ENCODE measurements at places on chromosomes 12 and 14. TPM values are rescaled to one million over a fixed set of nuclear protein-coding genes. Genes with fewer than 3 reads are reported as not detected.

DNA sequence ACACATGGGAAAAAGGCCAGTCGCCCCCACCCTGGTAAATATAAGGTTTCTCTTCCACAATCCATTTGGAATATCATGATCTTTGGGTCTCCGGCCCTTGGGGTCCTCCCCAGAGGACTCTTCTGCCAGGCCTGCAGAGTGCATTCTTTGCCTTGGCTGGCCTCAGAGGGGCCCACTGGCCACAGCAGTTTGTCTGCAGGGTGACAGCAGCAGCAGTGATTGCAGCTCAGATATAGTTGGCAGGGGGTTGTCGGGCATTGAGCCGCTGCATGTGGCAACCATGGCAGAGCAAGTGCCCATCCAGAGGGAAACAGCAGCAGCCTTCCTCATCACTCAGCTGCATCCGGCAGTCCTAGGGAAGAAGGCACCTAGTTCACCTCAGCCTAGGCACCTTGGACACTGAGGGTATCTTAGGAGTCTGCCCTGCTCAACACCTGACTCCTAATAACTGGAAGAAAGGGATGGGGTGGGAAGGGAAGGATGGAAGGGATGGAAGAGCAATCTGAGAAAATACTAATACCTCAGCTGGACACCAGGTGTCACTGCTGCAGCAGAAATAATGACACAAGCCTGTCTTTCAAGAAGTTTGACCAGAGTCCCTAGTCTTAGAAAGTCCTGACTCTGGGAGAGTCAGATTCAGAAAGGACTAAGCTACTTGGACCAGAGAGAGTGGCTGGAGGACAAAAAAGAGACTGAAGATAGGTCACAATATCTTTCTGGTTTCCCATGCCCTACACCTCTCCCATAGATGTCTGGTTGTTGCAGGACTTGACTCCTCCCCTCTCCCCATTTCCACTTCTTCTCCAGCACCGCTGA, 8.9 kb downstream of the AJUBA start:
- DNase-seq, result peak; percentile 59

C1R gene
- 238 TPM for total RNA-seq

- peak; percentile 79 for DNase-seq
Observed at GRCh38 chr14:51860164-51860824, at the start of gene GNG2. Gene GNG2, plus strand, starts transcription at chr14:51860612. Its CDS starts 90,067 bp downstream, at chr14:51950679.

GRCh38 chr12:62308201-62308600, 48.0 kb downstream of the USP15 start:
- DNase-seq, result no peak

OVCH1 gene
- total RNA-seq, result 0.29 TPM

DNA sequence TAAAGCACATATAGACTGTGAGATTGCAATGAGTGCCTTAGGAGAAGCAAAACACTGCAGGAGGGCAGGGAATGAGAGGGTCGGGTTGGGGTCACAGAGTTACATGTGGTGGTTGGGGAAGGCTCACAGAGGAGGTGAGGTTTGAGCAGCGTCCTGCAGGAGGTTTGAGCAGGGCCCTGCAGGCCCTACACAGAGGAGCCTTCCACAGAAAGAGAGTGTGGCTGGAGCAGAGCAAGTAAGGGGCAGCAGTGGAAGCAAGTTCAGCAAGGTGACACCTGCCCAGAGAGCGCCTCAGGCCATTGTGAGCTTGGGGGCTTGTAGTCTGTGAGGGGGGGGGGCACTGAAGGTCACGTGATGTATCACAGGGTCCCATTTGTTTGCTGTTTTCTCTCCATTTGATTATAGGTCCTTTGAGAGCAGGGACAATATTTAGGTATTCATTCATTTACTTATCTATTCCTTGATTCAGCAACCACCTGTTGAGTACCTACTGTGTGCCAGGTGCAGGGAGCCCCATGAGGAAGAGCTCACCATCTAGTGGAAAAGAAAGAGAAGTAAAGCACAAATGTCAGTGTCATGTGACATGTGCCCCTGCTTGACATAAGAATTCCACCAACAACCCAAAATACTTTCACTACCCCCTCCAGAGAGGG, 56.6 kb downstream of the GALNT16 start:
- DNase-seq, result no peak

DNA sequence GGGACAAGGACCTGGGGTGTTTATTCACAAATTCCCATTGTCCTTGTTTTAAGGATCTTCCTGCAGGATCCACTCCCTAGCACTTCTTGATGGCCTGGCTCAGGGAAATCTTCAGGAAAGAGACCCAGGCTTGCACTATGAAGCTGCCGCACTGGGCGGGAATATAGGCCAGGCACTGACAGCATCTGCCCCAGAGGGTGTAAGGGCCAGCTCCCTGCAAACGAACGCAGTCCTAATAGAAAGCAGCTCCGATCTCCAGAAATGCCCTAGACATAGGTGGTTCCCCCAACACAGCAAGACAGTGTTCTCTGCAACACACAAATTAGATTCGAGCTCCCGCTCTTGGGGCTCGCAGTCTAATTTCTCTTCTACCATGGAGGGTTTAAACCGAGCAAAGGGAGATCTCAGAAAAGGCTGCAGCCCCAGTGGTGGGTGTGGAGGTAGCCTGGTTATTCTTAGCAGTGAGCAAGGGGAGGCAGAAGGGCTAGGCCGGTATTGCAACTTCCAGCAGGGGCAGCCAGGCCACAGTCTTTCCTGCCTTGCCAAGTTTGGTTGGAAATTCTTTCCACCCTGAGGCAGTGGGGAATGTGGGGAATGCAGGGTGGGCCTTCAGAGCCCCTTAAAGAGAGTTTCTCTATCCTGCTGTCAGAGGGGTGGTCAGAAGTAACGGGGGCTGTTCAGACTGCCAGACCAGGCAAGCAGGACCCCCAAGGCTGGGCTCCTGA, 16.1 kb upstream of the WSCD2 start:
- peak; percentile 75 for DNase-seq

DNA sequence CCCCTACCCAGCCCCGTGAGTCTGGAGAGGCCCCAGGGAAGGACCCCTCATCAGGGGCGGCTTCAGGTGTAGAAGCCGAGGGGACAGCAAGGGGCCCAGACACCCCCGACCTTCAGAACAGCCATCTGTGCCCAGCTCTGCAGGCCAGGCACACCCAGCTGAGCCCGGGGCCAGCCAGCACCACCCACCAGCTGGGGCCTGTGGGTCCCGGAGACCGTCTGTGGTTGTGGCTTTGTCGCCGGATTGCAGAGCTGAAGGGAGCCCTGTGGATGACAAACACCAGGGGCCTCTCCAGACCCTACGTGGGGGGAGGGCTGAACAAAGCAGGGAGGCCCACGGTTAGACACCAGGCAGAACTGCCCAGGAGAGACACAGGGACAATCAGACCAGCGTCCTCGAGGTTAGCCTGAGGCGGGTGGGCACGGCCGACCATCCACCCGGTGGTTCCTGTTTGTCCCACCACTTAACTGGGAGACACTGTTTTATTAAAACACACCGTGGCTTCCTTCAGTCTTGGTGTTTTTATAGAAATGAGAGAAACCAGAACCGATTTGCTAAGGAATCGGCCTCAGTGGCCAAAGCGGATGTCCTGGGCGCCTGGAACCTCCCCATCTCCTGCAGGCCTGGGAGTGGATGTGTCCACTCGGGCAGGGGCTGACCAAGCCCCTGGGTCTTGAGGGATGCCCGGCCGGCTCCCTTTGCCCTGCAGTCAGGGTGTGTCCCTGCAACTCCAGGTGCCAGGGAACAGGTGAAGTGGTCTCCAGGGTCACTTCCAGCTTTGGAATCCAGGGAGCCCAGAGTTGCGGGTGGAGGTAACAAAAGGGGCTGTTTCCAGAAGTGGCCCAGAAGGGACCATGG, 10.0 kb downstream of the C14orf180 start:
- DNase-seq, result no peak

GRCh38 chr12:84772281-84772680, 140.3 kb downstream of the SLC6A15 start:
- DNase-seq, result no peak

CDKL1 gene
- total RNA-seq, result 34.7 TPM

PTPRB gene
- total RNA-seq, result 32.2 TPM

- DNase-seq, result peak; percentile 24
Observed at GRCh38 chr14:36553656-36554260, 28.7 kb downstream of the NKX2-8 start.

PLA2G1B gene
- total RNA-seq, result not detected

DNA sequence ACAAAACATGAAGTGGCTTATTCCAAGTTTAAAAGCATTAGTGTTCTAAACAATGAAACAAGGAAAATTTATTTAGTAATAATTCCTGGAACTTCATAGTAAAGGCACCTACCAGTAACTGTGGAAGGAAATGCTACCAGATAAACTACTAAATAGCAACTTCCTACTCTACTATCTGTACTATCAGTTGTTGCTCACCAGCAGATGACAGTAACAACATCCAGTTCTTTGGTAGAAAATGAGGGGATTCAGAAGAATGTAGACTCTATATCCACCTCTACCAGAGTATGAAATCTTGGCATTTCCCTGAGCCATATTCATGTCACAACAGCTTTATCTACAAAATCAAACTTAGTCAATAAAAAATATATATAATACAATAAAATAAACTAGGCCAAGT, 3.1 kb downstream of the ENTPD5 start:
- DNase-seq, result no peak

GRCh38 chr14:91149462-91149861, 35.6 kb downstream of the DGLUCY start:
- DNase-seq, result peak; percentile 65

DNA sequence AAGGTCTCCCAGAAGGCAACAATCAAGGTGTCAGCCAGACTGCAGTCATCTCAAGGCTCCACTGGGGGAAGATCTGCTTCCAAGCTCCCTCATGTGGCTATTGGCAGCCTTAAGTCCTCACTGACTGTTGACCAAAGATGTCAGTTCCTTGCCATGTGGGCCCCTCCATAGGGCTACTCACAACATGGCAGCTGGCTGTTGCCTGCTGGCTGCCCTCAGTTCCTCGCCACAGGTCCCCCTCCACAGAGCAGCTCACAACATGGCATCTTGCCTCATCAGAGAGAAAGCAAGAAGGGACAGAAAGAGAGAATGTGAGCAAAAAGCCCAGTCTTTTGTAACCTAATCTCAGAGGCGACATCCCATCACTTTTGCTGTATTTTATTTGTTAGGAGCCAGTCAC, 34.4 kb upstream of the EGLN3 start:
- no peak for DNase-seq

SLCO1B3 gene
- not detected for total RNA-seq

WIF1 gene
- total RNA-seq, result not detected

DNA sequence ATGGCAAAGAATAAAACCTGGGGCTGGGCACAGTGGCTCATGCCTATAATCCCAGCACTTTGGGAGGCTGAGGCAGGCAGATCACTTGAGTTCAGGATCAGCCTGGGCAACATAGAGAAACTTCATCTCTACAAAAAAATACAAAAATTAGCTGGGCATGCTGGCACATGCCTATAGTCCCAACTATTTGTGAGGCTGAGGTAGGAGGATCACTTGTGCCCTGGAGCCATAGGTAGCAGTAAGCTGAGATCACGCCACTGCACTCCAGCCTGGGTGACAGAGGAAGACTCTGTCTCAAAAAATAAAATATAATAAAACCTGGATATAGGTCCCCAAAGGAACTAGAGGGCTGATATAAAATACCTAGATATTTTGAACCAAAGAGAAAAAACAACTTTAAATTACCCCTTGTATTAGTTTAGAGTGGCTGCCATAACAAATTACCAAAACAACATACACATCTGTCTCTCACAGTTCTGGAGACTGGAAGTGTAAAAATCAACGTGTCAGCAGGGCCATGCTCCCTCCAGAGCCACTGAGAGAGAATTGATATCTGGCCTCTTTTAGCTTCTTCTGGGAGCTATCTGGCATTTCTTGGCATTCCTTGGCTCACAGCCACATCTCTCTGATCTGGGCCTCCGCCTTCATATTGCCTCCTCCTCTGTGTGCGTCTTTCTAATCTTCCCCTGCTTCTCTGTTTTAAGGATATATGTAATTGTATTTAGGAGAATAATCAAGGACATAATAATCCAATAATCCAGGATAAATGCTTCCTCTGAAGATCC, 47.9 kb upstream of the ATF7IP start:
- no peak for DNase-seq

DNA sequence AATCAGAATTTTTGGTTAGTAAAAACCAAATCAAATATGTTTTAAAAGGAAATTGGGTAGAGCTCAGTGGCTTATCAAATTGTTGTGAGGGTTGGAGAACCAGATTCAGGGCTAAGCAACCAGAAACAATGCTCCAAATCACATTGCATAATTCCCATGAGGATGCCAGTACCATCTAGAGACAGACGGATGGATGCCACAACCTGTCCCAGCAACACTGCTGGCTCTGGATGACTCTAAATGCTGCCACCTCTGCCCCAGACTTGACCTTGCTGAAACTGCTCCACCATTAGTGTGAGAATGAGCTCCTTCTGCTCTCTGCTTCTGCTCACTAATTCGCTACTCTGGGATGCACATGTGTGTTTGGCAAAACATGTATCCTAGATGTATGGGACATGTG, 43.9 kb downstream of the FRS2 start:
- no peak for DNase-seq

MCRS1 gene
- 111 TPM for total RNA-seq

DNA sequence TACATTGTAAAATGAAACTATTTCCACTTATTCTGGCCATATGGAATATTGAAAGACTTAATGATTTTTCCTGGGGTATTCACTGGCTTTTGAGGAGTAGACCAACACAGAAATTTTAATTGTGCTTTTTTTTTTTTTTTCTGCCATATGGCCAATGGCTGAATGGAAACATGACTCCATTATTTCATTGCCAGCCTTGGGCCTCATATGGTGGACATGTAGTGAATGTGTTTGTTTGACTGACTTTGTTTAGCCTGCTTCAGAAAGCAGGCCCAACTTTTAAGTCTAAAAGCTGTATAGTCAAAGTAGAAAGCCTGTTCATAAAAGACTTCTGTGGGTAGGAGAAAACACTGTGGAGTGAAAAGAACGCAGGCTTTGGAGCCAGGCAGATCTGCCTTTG, 2.4 kb downstream of the GNG2 start:
- no peak for DNase-seq

DNA sequence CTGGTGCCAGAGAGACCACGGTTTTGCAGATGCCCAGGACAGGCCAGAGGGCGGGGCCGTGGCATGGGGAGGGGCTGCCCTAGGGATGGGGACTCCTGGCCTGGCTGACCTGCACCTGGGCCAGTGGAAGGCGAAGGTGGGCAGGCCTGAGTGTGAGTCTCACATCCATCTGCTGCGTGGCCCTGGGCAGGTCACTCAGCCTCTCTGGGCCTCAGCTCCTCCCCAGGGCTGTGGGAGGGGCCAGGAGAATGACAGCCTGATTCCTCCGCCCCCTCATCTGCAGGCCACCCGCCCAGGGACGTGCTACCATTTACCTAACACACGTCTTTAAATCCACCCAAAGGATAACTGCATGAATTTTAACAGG, 90.9 kb downstream of the GALNT9 start:
- no peak for DNase-seq

GRCh38 chr12:49336645-49337584, at the start of gene C1QL4:
Gene C1QL4, minus strand, starts transcription at chr12:49337188. Its CDS starts 711 bp downstream, at chr12:49336477.
- DNase-seq, result peak; percentile 84

Measured in thyroid gland (tissue), 4 donors.